ENCODE measurements at places on chromosomes 2 and 18.

DNA sequence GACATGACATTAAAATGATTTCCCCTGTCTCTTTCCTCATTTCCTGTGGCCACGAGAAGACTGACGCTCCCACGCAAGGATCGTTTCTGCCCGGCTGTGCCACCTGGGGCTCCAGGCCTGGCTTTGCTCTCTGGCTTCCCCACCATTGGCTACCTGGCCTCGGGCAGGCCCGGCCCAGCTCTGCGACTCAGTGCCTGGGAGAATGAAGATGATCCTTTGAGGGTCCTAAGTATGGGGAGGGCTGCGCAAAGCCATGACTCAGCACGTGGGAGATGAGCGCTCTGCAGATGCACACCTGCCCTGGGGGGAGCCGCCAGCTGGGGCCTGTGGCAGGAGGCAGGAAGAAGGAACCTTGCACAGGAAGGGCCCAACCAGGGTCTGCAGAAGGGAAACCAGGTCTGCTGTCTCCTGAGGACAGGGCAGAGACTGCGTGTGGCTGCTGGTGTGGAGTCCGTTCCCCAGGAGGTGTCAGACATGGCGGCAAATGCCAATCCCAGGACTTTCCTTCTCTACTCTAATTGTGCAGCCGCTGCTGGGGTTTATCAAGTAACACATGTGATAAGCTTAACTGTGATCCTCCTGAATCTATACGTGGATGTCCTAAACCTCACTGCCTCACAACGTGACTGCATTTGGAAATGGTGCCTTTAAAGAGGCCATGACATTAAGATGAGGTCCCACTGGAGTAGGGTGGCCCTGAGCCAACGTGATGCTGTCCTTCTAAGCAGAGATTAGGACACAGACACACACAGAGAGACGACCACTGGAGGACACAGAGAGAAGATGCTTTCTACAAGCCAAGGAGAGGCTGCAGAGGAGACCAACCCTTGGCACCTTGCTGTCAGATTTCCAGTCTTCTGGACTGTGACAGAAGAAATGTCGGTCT lies 32.9 kb downstream of the MBP start:
- no peak for DNase-seq

GRCh38 chr18:697800-698199 lies 14.6 kb downstream of the ENOSF1 start:
- no peak for DNase-seq

GRCh38 chr2:123380370-123380935 lies 644.6 kb upstream of the CNTNAP5 start:
- DNase-seq: no peak

- DNase-seq: no peak
These were observed 96.0 kb upstream of the CDCA7 start for GRCh38 chr2:173258701-173259100.

- DNase-seq: no peak
These were observed 109.9 kb upstream of the CAB39 start for GRCh38 chr2:230602562-230603230.

Measured in NCI-H2081 treated with DMSO at 0.1 percent for 48 hours (cell line).